ENCODE measurements at places on chromosomes 1 and 21.

GRCh38 chr1:224406216-224406615 lies 28.4 kb downstream of the WDR26 start:
- no peak for DNase-seq

DNA sequence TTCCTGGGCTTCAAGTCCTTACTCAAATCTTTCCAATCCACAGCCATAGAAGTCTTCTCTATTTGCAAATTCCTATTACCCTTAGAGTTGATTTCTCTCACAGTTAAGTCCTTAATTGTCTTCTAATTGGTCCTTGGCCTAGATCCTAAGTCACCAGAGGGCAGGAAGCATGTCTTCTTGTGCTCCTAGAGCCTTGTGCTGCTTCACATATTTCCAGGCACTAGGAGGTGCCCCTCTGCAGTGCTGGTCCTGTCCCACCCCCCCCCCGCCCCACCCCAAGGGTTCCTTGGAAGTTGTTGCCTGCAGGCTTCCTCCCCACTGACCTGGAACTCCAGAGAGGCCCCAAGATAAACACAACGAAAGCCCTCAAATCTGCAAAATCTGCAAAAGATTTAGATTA lies 28.1 kb upstream of the TARBP1 start:
- DNase-seq, result no peak

DNA sequence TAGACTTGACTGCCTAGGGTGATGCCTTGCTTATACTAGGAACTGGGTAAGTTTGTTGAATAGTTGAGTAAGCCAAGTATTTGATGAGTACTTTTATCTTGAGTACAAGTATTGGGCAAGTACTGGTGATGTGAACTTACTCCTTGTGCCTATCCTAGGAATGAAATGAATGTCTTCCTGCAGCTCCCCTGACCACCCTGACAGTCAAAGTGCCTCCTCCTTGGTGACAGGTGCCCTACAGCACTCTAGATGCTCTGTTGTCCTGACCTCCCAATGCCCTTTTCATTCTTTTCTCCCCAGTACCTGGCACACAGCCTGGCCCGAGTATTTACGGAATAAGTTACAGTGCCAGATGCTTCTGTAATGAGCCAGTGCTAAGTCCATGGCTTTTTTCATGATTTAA lies 25.5 kb downstream of the PCSK9 start:
- no peak for DNase-seq

- no peak for DNase-seq
Observed at GRCh38 chr1:153936011-153936802, 10.3 kb downstream of the DENND4B start.

GRCh38 chr21:45543371-45543709 lies 1.1 kb upstream of the SLC19A1 start:
- no peak for DNase-seq

GRCh38 chr1:32063261-32063681 lies 9.5 kb upstream of the TMEM39B start:
- no peak for DNase-seq

- no peak for DNase-seq
Observed at GRCh38 chr1:53585565-53585964, 126.4 kb downstream of the DMRTB1 start.

DNA sequence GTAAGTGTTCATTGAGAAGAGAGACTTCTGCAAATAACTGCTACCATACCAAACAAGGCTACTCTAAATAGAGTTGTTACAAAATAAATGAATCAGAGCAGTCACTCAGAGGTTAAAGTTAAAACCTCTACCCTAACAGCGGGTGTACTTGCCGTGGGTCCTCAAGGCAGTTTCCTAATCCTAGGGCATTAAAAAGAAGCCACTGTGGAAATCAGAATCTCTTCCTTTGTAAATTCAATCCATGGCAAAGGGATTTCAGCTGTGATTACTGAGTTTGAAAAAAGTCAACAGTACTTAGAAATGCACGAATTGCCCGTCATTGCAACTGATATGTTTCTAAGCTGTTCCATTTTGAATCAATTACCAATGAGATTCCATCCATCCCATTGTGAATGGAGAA lies 13.5 kb downstream of the TBX15 start:
- DNase-seq, result no peak

GRCh38 chr1:5554111-5554510 lies 438.1 kb downstream of the NPHP4 start:
- DNase-seq, result no peak

DNA sequence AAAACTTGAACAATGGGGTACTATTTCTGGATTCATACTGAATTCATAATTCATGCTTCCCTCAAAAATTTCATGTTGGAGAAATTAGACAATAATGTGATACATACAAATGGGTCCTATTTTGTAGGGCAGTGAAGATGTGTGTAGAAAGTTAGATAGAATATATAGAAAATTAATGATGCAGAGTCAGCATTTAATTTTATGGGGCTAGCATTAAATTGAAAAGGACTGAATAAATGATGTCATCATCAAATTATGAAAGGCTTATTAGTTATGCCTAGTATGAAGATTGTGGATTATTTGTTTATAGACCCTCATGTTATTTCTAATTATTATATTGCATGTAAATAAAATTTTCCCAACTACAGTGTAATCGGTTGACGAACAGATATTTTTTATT lies 119.1 kb downstream of the ADGRL4 start:
- no peak for DNase-seq

DNA sequence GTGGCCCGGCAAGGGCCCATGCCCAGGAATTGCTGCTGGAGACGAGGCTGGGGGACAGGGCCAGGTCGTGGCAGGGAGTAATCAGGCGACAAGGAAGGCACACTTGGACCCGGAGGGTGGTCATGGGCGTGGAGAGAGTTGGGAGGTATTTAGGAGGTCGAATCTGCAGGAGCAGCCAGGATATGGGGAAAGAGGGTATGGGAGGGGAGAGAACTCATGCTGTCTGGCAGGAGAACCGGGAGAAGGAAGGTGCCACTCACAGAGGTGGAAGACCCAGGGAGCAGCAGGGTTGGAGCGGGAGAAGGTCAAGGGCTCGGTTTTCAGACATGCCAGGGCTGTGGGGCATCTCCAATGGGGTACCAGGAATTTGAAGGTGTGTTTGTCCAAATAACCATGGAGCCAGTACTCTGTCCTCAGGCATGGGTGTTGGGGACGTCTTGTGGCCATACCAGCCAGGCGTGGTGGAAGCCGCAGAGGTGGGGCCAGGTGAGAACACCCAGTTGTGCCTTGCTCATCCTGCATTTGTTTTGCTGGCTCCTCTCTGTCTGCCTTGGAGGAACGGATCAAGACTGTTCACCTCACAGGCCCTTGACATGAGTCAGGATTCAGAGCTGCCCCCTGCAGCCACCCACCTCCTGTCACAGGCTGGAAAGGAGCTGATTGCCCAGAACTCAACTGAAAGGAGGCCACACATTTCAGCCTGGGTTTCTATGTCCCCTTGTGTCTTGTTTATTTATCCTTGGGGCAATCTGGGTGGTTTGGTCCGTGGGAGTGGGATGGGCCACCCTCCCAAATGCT lies 111.6 kb downstream of the SPSB1 start:
- no peak for DNase-seq

GRCh38 chr1:211517006-211517405 lies 25.0 kb upstream of the RD3 start:
- no peak for DNase-seq

- no peak for DNase-seq
Observed at GRCh38 chr1:180270530-180271271, 40.6 kb downstream of the LHX4 start.

- no peak for DNase-seq
Observed at GRCh38 chr1:183675381-183675780, 22.3 kb upstream of the APOBEC4 start.

- no peak for DNase-seq
Observed at GRCh38 chr1:153933955-153934354, 11.2 kb upstream of the GATAD2B start.

GRCh38 chr1:177209357-177209756 lies 38.6 kb downstream of the BRINP2 start:
- DNase-seq, result no peak

DNA sequence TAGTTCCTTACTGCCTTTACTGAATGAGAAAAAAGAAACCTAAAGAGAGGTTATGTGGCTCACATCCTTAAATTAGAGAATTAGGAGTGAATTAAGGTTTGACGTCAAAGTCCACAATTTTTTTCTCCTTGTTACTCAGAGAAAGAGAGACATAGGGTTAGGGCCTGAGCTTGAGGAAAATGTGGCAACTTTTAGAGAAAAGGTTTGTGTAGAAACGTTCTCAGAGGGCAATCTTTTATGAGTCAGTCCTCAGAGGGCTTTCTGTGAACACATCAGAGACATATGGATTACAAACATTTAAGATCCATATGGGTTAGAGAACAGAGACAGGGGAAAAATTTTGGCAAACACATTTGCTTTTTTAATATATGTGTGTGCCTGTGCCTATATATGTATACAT lies 242.8 kb downstream of the TGFB2 start:
- DNase-seq, result no peak

GRCh38 chr1:45051005-45051772 lies 39.1 kb downstream of the UROD start:
- DNase-seq, result peak; percentile 1

DNA sequence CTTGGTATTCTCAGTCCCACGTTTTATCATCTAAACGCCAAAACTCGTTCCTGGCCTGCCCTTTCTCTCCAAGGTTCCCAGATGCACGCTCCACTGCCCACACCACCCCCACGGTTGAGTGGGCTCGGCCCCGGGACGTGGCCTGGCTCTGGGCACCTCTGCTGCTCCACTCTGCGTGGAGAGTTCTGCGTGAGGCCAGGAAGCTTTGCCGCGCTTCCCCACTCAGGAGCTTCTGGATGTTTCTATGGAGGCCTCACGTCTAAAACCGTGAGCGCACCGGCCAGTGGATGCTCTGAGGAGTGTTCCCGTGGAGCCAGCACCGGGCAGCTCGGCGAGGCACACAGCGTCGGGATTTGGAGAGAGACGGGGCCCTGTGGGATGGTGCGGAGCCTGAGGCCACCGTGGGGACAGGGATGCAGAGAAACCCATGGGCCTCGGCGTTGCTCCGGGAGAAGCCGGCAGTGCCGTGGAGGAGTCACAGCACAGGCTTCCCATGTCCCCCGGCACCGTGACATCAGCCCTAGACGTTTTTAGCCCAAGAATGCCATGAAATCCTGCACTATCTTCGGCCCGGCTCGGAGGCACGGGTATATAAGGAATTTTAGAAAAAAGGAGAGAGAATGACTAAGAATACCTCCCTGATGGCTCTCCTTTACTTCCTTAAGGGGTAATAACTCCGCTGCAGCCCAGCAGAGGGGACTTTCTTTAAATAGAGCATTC lies 125.9 kb downstream of the PRDM16 start:
- DNase-seq, result no peak

DNA sequence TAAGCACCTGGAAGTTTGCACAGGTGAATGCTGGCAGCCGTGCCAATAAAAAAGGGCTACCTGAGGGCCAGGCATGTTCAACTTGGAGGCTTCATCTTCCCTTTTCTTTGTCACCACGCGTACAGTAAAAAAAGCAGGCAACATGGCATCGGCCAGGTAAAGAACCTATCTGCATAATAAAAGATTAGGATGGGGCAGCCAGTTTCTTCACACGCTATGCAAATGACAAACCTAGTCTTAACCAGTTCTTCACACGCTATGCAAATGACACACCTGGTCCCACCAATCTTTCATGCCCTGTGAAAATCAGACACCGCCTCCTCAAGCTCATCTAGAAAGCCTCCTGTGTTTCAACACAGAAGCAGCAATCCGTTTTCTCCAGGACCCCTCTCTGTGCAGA lies 413.4 kb downstream of the HLX start:
- no peak for DNase-seq

DNA sequence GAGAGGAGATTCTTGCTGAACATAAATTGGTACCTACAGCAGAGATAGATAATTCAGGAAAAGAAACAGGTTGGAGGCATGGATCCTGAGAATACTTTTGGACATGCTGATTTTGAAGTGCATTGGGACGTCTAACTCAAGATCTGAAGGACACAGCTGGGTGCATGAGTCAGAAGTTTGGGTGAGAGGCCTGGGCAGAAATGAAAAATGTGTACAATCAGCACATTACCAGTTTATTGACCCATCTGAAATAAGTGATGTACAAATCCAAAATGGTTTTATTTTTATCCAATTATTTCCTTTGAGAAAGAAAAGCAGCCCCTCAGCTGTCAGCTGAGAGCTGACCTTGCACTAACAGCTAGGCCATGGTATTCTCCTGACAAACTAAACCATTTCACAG lies 975.2 kb upstream of the B3GALT2 start:
- no peak for DNase-seq

DNA sequence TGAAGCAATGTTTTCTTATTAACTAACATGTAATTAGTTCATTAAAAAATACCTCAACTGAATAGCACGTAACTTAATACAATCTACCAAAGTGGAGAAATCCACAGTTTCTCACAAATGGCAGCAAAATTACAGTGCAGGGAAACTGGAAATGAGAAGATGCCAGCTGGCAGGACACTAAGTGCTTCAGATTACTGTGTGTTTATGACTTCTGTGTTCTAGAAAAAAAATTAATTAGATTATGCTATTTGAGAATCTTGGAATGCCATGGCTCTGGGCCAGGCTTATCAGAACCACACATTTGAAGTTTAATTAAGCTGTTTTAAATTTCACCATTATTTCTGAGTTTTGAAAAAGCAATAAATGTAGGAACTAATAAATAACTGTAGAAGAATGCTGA lies 357.6 kb downstream of the TGFB2 start:
- no peak for DNase-seq

DNA sequence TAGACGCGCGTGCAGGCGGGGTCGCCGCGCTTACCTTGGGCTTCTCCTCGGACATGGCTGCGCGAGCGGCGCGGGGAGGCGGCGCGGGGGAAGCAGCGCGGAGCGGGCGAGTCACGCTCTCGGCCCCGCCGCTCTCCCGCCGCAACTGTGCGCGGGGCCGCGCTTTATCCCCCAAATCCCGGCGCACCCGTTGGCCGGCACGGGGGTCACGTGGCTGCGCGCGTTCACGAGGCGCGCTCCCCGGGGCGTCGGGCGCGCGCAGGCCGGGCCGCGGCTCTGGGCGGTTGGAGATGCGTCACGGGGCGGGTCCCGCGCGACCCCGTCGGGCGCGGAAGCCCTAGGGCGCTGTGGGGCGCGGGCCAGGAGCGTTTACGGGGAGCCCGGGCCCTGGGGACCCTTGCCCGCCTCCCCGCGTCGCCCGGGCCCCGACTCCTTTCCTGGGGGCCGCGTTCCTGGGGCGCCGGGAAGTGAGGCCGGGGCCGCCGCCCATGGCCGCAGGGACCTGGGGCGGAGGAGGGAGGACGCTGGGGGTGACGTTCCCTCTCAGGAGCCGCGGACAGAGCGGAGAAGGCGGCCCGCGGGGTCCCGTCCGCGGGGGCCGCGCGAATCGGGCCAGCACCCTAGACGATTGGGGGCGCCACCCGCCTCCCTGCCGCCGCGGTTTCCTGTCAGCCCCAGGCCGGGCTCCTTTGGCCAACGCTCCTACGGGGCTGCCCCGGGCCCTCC lies at the start of gene SUMO3:
SUMO3 (minus strand) TSS at position 149 of the 726 bp plus-strand sequence; CDS start at position 55, 94 bp downstream.
- DNase-seq, result peak; percentile 93

DNA sequence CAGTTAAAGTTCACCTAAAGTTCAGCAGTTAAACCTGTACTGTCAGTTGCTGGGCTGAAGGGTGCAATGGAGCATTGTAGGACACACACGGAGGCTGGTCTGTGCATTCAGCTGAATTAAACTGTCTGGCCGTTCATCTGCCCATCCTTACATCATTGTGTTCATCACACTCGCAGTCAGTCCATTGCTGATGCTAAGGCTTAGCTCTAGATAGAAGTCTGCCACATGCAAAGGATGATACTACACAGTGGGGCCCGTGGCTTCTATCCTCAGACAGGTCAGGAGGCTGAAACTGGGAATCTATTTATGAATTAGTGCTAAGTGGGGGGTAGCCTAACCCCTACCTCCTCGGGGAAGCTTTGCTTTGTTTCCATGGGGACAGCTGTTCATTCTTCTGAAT lies 60.4 kb downstream of the CNIH3 start:
- DNase-seq, result no peak
